Fibroblast of skin of left biceps (primary cell): ENCODE measurements at places on chromosomes 5 and 9.

GRCh38 chr9:73011956-73012355 lies 59.1 kb upstream of the ALDH1A1 start:
- no peak for DNase-seq

DNA sequence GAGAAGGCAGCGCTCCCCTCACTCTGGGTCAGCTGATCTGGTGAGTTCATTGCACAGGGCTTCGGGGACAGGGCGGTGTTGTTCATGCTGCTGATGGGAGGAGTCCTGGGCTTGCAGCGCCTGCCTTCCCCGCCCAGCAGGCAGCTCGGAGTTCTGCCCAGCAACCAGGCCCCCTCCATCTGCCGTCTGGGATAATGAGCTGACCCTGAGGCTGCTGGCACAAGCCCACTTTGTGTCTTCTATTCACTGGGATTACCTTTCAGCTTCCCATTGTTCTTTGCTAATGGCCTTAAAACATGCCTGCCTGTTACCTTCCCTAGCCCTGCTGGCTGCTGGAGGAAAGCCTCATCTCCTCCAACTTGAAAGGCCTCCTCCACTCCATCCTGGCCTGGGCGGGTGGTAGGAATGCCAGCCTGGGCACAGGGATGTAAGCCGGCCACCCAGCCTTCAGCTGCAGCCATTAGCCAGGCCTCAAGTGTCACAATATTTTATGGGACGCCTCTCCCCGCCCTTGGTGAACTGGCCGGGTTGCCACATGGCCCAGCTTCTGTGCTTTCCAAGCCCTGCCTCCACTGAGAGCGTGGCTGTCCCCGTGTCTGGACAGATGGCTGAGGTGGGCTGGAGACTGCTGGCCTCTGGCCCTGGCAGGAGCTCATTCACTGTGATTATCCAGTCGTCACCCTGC lies 70.4 kb downstream of the GADD45G start:
- no peak for DNase-seq

DNA sequence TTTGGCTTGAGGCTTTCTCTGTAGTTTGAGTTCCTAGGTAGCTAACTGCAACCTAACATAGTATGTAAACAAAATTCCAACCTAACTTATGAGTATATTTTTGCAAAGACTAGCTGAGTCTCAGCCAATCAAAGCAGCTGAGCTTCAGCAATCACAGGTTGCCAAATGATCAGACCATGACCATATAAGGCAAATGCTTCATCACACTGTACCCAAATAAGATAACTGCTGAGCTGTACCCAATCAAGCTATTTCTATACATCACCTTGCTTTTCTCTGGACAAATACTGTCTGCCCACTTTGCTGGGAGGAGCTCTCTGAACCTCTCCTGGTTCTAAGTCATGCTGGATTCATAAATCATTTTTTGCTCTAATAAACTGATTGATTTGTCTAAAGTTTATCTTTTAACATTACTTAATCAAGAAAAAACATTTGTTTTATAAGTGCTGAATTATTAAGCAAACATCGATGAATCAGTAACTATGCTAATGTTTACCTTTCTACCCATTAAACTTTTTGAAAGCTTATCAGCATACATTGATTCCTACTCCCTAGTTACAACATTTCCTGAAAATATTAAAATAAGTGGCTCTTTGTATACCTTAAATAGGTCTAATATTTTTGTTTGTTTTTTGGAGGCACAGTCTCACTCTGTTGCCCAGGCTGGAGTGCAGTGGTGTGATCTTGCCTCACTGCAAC lies 129.7 kb upstream of the PCA3 start:
- DNase-seq, result no peak

GRCh38 chr5:115450741-115451140 lies 93.8 kb downstream of the FEM1C start:
- peak; percentile 92 for DNase-seq

- DNase-seq, result no peak
Measured at GRCh38 chr5:17184588-17184987, 32.8 kb upstream of the BASP1 start.

GRCh38 chr9:131707733-131708157 lies 32.1 kb downstream of the RAPGEF1 start:
- DNase-seq, result peak; percentile 57

- DNase-seq, result no peak
Measured at GRCh38 chr5:126449751-126450271, 26.6 kb downstream of the GRAMD2B start.

- DNase-seq, result no peak
Measured at GRCh38 chr5:124923131-124923530, 176.7 kb upstream of the ZNF608 start.

DNA sequence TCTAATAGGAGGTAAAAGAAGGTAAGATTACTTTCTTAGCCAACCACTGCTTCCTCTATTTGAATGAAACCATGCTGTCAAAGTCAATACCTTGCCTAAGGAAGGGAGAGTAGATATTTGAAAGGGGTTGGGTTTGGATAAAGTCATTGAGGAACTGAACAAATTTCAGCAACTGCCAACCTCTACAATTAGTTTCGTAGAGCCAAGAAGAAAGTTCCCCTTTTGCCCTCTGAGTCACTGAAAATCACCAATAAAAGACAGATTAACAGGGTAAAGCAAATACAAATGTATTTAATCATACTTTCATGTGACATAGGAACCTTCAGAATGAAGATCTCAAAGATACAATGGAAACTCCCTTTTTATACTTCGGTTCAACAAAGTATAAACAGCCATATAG lies 615.7 kb downstream of the GABRG2 start:
- DNase-seq, result no peak

GRCh38 chr9:93122721-93123221 lies 11.3 kb downstream of the NINJ1 start:
- no peak for DNase-seq

DNA sequence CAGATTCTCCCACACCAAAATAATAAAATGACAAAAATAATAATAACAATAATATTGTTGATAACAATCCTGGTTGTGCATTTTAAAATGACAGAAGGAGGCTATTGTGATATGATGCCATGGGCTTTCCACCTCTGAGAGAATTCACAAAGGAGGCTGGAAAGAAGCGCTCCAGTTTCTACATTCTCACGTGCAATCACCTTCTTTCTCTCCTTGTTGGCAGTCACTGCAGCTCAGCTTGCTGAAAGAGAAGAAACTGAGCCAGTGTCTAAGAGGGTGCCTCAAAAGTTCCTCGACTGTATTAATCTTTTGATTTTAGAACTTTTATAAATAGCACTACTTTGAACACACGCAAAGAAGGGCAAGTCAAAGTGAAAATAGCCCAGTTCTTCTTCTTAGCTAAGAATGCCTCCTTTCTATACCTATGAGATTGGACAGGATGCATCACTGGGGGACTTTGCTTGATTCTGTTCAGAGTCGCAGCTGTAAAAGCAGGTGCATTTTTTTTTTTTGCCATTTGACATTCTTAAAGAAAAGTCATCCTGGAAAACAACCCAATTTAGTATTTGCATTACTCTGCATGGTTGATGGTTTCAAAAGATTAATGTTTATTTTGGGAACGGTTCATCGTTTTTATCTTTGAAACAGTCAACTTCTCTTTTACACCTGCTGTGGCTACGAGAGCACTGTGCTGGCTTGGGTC lies 12.4 kb upstream of the SUB1 start:
- DNase-seq, result no peak

GRCh38 chr9:136882109-136882946 lies 4.0 kb upstream of the TRAF2 start:
- no peak for DNase-seq

- no peak for DNase-seq
Measured at GRCh38 chr9:11064909-11065308, 452.1 kb upstream of the PTPRD start.
